ENCODE measurements at places on chromosomes 7 and 10. TPM values are rescaled to one million over a fixed set of nuclear protein-coding genes. Genes with fewer than 3 reads are reported as not detected.

DNA sequence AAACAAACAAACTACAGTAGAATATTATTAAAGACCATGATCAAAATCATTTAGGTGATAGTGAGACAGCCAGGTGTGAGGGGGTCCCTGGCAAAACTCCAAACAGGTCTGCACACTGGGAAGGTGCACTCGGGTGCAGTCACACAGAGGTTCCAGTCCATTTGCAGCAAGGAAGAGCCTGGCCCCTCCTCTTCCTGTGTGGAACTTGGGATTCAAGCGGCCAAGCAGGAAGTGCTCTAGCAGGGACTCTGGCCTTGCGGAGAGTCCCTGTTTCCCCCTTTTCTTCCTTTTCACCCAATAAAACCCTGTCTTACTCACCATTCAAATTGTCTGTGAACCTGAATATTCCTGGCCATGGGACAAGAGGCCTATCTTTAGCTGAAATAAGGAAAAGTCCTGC is 181.8 kb downstream of the LRRTM3 start:
- H3K4me1 ChIP-seq: no peaks in the 10 kb centered on the region
- no peaks in the 10 kb centered on the region for H3K36me3 ChIP-seq
- H3K27ac ChIP-seq: no peak overlapping the region

- H3K27me3 ChIP-seq: no peaks in the 10 kb centered on the region
- H3K27ac ChIP-seq: peak overlapping the region; percentile 97
- DNase-seq: no peak
- no peaks in the 10 kb centered on the region for H3K36me3 ChIP-seq
- H3K4me3 ChIP-seq: peak overlapping the region; percentile 74
These were observed 871 bp upstream of the GTF2IRD1 start for GRCh38 chr7:74452748-74453321.

DNA sequence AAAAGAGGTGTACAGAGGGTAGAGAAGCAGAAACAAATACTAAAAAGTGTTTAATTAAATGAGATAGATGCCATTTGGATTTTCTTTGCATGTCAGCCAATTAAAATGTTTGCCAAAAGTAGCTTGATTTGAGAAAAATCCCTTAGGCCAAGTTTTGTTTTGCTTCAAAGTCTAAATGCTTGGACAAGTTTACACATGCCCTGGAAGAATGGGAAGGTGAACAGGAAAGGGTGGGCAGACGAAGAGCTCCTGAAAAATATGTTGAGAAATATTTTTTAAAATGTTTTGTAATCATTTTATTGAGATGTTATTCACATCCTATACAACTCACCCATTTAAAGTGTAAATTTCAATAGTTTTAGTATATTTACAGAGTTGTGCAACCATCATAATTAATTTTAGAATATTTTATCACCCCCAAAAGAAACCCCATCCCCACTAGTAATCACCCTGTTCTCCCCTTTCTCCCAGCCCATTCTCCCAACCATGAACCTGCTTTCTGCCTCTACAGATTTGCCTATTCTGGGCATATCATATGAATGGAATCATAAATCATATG is 98.5 kb upstream of the ANK3 start:
- H3K27ac ChIP-seq: no peak overlapping the region
- no peaks in the 10 kb centered on the region for H3K27me3 ChIP-seq
- no peak for DNase-seq
- no peaks in the 10 kb centered on the region for H3K36me3 ChIP-seq
- H3K4me3 ChIP-seq: no peak overlapping the region

GRCh38 chr7:6276911-6277408 is 4.5 kb upstream of the CYTH3 start:
- no peaks in the 10 kb centered on the region for H3K36me3 ChIP-seq
- H3K4me1 ChIP-seq: peaks cover 14% of the 10 kb centered on the region
- H3K27me3 ChIP-seq: no peaks in the 10 kb centered on the region

SFMBT2 gene
- polyA plus RNA-seq: 0.71 TPM

TAS2R5 gene
- 2.0 TPM for polyA plus RNA-seq

CFTR gene
- polyA plus RNA-seq: not detected

SRRM3 gene
- 0.52 TPM for polyA plus RNA-seq

ABCB4 gene
- polyA plus RNA-seq: not detected

UNCX gene
- polyA plus RNA-seq: not detected
